NAMALWA (cell line): ENCODE measurements at places on chromosomes 13 and 19.

DNA sequence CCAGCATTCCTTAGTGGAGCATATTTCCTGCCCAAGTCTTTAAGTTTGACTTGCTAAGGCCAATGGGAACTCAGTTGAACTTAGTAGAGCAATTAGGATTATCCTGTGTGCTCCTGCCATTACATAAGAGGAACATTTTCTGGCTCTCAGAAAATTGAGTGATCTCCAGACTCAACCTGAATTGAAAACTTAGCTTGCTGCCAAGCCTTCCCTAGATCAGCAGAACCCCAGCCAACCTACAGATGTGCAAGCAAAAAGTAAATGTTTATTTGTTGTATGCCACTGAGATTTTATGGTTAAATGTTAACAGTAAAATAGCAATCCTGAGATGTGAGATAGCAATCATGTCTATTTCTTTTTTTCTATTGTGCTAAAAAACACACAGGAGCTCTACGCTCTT lies 350.9 kb downstream of the OLFM4 start:
- no peak for DNase-seq

- no peak for DNase-seq
Measured at GRCh38 chr19:29663861-29664752, 1.2 kb upstream of the PLEKHF1 start.

GRCh38 chr19:46840498-46840942 lies 10.1 kb downstream of the AP2S1 start:
- peak; percentile 82 for DNase-seq

GRCh38 chr19:32611161-32611560 lies 30.2 kb downstream of the PDCD5 start:
- no peak for DNase-seq

GRCh38 chr13:30787738-30788525 lies 52.6 kb downstream of the ALOX5AP start:
- no peak for DNase-seq

DNA sequence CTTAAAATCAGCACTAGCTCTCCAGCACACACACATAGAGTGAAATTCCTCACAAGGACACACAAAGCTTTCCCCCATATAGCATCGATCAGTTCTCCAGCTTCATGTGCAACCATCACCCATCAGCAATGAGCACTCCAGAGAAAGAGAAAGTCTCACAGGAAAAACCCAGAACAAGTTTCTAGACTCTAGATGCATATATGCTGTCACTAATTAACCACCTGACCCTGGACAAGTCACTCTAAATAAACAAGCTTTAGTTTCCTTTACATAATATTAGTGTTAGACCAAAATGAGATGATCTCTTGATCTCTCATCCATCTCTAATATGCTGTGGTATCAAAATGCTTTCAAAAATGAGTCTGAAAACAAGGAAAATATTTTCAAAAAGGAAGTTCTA lies 81.2 kb downstream of the TBC1D4 start:
- DNase-seq: no peak

GRCh38 chr19:51019544-51019925 lies at the start of gene KLK10:
TSS of gene KLK10 (minus strand) at chr19:51019709. CDS start at chr19:51019130, 579 bp downstream.
- DNase-seq: no peak

GRCh38 chr13:93806861-93807260 lies 580.3 kb downstream of the GPC6 start:
- no peak for DNase-seq
